ENCODE measurements at places on chromosomes 12 and 14.

DNA sequence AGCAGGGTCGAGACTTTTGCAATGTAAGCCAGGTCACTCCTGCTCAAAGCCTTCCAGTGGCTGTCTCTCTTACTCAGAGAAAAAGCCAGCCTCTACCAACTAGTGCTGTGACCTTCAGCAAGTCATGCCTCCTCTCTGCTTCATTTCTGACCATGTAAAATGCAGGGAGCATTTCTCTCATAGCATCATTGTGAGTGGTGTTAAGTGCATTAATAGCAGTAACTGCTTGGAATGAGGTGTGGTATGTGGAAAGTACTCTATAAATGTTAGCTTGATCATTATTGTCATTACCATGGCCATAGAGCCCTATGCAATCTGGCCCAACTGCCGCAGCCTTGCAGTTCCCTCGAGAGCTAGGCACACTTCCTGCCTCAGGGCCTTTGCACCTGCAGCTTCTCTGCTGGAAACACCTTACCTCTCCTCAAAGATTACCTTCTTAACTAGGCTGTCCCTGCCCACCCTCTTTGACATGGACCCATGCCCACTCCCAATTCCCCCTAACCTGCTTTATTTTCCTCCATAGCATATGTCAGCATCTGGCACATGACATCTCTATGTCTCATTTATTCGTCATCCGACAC lies 10.9 kb downstream of the PLEKHD1 start:
- DNase-seq: no peak

DNA sequence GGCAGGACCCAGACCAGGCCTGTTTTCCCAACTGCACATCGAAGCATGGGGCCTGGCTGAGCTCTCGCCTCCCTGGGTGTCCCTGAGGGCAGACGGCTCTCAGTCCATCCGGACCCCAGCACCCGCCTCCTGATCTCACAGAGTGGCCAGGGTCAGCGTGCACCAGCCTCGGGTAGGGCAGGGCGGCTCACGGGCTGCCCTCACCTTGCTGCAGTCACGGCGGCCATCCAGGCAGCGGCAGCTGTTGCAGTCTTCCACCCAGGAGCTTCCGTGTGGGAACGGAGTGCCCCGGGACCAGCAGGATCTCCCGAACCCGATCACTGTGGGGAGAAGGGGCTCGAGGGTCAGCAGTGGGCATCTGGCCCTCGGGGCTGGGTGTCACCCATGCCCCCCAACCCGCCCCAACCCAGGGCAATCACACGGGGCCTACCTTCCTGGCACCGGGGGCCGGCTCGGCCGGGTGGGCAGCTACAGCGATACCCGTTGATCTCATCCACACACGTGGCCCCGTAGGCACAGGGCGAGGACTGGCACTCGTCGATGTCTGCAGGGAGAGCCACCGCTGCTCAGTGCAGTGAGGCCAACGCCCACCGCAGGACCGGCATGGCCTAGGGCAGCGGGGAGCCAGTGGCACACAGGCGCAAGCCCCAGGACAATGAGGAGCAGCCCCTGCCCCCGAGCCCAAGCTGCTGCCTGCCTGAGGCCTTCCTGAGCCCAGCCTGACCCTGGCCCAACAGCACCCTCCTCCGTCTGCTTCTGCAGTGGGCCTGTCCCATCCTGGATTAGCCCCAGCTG lies 22.2 kb downstream of the JAG2 start:
- no peak for DNase-seq

- DNase-seq: no peak
Observed at GRCh38 chr14:54674046-54674741, 107.3 kb downstream of the SAMD4A start.

GRCh38 chr14:93943930-93944329 lies 16.8 kb downstream of the FAM181A start:
- DNase-seq: no peak

- no peak for DNase-seq
Observed at GRCh38 chr14:55094292-55095157, 34.5 kb upstream of the LGALS3 start.

DNA sequence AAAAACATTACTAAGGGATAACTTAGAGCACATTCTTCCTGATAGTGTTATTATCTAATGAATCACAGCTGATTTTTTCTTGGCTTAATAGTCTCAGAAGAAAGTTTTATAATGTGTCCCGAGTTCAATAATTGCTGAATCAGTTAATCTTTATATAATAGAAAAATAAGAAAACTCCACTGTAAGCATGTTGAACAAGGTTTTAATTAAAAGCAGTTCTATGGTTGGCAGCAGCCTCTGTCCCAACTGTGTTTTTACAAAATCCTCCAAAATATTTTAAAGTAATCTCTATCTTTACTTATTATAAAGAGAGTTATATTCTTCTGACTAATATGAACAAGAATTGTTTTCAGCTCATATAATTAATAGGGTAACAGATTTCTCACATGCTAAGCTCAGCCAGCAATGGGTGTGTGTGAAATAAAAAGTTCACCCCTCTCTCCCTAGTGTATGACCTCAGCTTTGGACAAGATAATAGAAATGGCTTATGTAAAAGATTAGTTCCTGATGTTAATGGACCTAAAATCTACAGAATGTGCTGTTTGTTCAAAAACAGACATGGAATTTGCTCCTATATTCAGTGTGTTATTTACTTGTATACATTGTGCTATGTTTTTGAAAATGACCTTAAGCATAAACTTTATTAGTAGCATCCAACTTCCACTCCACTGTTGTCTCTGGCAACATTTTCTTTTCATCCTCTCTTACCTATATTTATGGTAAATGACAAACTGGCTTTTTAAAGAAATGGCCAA lies 67.1 kb upstream of the DCN start:
- DNase-seq: peak; percentile 60

DNA sequence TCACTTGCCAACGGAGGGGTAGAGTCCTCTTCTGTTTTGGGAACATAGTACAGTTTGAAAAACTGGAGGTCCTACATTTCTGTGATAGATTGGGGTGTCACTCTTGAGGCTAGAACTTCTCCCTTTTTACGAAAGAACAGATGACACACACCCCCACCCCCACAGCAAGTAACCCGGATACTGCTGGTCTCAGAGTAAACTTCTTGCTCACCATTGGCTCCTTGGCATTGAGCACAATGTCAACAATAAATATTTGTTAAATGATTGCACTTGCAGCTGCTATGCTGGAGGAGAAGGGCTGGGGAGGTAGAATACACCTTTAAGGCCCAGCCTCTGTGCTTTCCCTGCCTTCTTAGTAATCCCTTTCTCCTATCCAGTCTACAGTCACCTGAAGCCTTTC lies 149.8 kb downstream of the TGFB3 start:
- no peak for DNase-seq

DNA sequence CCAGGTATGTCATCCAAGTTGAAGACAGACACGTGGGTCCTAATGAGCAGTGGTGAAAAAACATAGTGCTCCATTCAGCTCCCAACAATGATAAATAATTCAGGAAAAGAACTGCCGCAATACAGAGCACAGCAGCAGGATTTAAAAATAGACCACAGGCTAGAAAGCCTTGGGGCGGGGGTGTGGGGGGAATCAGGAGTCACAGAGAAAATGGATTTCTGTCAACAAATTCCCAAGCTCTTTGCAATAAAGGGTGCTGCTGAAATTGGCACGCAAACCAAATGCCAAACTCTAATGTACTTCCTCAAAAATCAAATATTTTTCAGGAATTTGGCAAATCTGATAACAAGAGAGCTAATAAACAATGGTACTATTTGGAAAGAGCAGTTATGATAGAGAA lies 58.6 kb downstream of the R3HDM2 start:
- peak; percentile 30 for DNase-seq

DNA sequence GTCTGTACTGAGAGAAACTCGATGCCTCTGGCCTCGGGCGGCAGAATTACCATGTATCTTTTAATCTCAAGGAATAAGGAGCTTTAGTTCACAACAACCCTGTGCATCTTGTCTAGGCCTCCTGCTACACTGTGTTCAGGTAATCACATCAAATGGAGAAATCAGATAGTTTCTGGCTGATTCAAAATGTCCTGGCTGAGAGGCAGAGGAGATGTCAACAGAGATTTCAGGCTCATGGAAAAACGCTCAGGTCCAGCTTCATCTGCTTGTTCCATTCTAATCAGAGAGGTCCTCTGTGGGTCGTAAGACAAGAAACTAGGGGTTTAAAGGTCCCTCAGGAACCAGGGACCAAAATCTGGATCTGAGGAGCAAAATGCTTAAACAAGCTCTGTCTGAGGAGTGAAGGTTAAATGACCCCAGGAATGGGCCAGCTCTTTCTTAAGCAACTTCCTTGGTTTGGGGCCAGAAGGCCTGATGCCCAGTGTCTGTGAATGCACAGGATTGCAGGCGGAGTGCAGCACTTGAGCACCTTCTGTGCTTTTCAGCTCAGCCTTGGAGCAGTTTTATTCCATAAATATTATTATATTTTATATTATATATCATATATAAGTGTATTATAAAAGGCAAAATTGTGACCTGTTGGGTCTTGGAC lies 170.2 kb upstream of the PRICKLE1 start:
- DNase-seq: peak; percentile 75

- DNase-seq: no peak
Observed at GRCh38 chr12:1188016-1188415, 197.0 kb downstream of the ERC1 start.

DNA sequence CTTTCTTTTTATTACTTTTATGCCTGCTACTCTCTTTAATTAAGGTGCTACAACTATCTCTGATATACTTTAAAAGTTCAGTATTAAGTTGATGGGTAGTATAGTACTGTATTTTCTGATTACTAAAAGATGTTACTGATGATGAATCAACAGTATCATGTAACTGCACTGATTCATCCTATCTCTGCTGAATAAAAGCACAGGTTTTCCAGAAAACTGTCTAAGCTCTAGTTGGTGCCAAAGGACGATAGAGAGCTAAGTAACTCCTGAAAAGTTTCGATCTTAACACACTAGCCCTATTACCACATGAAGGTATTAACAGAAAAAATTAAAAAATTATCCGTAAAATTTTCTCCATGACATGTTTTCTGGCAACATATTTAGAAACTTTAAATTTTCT lies 2.1 kb downstream of the SCAF11 start:
- no peak for DNase-seq

DNA sequence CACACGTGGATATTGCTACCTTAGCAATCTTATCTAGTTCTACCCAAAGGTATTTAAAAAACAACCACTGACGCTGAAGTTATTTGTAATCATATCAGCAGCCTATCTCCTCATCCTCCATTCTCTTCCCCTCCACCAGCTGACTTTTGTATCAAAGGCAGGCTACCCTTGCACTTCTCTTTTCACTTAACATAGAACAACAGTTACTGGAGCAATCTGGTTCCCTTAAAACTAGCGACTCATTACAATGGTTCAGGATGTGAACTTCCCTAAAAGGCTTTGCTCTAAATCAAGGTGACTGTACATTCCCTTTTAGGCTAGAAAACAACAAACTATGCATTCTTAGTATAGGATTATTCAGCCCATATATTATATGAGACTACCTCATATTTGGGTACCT lies 404.7 kb downstream of the APAF1 start:
- no peak for DNase-seq

DNA sequence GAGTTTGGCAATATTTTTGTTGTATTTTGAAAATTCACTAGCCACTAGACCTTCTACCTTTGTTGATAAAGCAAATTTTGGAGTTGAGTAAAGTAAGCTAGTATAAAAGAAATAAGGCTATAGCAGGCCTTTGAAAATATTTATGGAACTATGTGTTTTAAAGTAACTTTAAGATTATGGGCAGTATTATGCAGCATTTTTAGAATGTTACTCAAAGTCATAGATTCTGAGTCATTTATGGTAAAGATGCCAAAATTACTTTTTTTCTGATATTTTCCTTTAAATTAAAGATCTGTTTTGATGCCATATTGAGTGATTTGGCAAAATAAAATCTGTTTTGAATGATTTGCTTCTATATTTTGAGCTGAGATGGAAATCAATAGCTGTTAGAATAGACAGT lies 57.2 kb downstream of the SYNE2 start:
- DNase-seq: no peak

- DNase-seq: no peak
Observed at GRCh38 chr12:47704719-47705118, 1.1 kb downstream of the RPAP3 start.

GRCh38 chr12:724194-724855 lies 28.1 kb upstream of the WNK1 start:
- no peak for DNase-seq

- no peak for DNase-seq
Observed at GRCh38 chr14:37087520-37087919, 84.9 kb downstream of the SLC25A21 start.

DNA sequence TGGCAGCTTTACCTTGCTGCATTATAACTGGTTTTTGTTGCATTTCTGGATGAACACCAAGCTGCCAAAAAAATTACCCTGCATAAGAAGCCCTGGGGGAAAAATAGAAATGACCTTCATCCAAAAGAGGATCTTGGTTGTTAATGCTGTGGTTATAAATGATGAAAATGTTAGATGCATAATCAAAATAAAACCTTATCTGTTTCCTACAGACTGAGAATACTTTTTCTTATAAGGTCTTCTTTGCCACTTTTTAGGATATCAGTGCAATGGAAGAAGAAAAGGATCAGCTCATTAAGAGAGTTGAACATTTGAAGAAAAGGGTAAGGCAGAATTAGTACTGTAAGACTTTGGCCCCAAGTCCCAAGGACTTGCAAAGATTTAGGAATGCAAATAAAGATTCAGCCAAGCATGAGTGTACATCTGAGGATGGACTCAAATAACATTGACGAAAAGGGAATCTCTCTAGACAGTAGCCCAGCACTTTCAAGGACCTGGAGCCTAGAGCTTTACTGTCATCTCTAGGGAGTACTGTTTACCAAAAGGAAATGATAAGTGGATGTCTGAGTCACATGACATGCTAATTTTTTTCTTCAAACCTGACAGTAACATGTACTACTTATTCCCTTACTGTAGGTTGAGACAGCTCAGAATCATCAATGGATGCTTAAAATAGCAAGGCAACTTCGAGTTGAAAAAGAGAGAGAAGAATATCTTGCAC lies 10.7 kb downstream of the IFT81 start:
- DNase-seq: no peak

DNA sequence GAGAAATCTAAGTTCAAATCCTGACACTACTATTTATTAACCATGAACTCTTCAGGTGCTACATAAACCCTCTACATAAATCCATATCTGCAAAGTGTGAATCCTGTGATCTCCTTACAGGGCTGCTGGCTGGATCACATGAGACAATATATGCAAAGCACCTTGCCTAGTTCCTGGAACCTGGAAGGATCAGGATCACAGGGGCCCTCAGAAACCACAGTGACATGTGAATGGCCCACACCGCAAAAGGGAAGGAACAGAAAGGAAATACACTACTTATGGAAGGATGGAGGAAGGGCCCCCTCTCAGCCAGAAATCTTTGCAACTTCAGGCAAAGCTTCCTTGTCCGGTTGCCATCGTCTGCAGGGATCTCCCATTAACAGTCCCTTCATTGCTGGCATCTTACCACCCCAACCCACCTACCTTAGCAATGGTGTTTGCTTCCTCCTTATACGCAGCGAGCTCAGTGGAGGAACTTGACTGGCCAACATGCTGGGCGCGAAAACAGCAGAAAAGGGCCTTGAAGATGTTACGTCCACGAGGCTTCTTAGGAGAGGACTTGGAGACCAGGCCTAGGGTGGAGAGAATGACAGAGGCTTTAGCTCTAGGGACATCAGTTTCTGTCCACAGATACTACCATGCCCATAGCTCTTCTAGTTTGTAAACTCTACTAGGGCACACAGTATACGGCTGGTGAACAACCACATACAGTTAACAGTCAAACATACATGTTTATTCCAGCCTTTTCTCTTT lies 10.7 kb upstream of the AVIL start:
- DNase-seq: no peak
